ENCODE measurements at places on chromosomes 2 and 18.
A peak's percentile ranks its signal among the peaks of the same experiment; 100 is the strongest.

GRCh38 chr18:48884306-48884705 lies 66.5 kb downstream of the SMAD7 start:
- no peak for DNase-seq

DNA sequence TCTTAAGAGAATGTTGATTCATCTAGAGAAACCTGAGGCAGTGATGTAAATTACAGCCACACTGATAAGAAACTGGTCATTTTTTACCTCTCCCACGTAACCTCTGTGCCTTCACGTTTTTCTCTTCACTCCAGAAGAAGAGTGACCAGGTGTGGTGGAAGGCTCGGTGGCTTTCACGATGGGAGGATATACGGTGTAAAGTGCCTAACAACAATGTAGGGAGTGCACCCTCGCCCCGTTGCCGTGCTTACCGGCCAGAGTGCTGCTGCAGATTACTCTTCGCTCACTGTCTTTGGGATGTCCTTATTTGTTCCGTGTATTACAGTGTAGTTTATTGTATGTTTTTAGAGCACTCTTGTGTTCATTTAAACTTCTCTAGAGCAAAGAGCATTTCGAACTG lies 46.5 kb downstream of the NCK2 start:
- DNase-seq, result no peak

- DNase-seq, result peak; percentile 90
These were observed 37.3 kb upstream of the BMP10 start for GRCh38 chr2:68908392-68908970.

DNA sequence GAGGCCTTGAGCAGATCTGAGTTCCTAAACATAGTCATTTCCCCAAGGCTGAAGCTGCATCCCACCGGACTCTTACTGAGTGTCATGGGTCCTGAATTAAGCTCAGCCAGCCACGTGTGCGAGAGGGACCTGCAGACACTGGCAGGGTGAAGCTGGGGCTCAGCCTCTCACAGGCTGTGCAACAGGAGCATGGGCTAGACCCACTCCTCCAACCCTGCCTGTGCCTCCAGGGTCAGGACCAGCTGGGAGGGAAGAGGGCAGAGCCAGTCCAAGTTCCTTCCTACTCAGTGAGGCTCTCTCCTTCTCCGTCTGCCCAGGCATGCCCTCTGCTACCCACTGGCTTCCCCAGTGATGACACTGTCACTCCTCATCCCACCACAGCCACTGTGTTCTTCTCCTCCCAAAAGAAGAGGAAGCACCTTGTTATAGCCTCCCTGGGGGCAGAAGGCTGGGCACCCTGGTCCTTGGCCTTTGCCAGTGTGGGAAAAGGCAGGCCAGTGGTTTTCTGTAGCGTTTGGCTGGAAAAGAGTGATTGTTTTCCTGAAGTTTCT lies 78.9 kb downstream of the KCNF1 start:
- DNase-seq, result no peak

GRCh38 chr2:163552758-163553157 lies 183.1 kb downstream of the FIGN start:
- no peak for DNase-seq

GRCh38 chr2:219111375-219112061 lies 49.1 kb downstream of the NHEJ1 start:
- DNase-seq, result no peak

GRCh38 chr2:167212014-167212648 lies 323.9 kb downstream of the XIRP2 start:
- peak; percentile 11 for DNase-seq

DNA sequence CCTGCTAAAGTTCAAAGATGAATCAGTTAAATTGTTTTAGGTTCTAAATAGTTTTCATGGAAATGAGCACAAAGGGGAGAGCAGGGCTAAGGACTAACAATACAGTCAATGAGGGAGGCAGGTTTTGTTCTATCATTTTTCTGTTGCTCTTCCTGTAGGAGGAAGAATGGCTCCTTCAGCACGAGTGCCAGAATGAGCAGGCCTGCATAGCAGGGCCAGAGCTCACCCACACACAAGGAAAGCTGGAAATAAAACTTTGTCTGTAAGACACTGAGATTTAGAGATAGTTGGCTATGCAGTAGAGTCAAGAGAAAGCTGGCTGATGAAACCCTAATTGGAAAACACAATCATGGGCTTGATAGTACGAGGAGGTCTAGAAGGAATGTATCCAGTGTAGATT lies 313.3 kb downstream of the MBD2 start:
- DNase-seq, result no peak

DNA sequence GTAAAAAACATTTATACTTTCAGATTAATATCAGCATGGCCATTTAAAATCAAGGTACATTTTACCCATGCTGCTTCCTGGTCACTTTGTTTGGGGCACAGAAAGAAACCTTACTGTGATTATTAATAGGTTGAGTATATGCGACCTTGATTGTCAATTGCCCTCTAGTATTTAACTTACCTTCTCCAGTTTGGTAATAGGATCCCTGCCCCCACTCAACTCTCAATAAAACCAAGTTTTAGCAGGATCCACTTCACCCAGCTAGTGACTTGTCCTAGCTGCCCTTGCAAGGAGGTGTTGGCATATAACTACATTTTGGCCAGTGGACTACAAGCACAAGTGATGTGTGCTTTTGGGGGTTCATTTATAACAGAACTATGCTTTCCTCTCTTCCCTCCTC lies 34.3 kb downstream of the FANCL start:
- DNase-seq, result no peak

DNA sequence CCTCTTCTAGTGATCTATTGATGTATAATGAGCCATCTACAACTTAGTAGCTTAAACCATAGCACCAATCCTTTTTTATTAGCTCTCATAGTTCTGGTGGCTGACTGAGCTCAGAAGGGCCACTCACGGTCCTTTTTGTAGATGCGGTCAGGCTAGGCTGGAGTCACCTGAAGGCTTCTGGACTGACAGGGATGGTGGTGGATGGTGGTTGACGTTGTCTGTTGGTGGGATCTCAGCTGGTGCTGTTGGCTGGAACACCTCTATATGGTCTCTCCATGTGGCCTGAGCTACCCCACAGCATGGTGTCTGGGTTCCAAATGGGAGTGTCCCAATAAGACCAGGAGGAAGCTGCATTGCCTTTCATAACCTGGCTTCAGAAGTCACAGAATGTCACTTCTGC lies 68.0 kb downstream of the BCL2L11 start:
- no peak for DNase-seq

DNA sequence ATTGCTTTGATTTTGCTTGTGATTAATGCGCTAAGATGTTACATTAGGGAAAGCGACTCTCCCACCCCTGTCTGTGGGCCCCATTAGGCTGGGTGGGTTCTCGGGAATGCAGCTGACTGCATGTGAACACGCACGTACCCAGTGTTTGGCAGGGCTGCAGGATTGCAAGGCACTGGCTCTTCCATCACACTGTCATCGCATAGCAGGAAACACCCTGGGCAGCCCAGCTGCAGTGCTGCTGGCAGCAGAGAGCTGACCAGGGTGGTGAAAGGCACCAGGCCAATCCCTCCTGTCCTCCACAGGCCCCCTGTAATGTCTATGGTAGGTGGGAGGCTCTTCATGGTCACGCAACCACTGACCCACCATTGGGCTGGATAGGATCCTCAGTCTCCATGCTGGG lies 34.4 kb upstream of the FZD7 start:
- DNase-seq, result no peak

DNA sequence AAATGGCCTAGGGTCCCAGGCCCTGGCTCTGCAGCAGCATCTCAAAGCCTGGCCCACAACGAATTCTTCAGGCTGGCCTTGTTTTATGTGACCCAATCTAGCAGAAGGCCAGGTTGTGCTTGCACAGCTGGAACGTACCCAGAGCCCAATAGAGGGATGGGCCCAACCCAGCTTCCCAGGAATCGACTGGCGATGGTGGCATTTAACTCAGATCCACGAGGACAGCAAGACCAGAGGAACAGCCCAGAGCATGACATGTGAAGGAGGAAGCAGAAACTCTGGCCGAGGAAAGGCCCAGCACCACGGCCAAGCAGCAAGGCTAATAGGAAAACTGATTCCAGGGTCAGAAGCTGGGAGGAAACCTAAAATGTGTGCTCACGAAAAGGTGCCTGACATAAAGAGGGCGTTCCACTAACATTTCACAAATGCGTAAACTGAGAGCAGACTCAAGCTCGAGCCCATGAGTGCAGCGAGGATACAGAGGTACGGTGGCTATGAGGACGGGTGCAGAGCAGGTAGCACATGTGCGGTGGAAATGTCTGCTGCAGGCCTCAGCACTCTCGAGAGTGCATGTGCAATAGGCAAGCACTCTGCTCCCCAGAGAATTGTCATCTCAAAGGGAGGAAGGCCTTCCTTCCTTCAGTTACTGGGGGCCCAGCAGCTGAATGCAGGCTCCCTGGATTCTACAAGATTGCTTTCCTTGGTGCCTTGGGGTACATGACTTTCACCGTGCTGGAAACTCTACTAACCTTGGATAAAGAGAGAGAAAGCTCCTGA lies 156.9 kb upstream of the GLI2 start:
- no peak for DNase-seq

DNA sequence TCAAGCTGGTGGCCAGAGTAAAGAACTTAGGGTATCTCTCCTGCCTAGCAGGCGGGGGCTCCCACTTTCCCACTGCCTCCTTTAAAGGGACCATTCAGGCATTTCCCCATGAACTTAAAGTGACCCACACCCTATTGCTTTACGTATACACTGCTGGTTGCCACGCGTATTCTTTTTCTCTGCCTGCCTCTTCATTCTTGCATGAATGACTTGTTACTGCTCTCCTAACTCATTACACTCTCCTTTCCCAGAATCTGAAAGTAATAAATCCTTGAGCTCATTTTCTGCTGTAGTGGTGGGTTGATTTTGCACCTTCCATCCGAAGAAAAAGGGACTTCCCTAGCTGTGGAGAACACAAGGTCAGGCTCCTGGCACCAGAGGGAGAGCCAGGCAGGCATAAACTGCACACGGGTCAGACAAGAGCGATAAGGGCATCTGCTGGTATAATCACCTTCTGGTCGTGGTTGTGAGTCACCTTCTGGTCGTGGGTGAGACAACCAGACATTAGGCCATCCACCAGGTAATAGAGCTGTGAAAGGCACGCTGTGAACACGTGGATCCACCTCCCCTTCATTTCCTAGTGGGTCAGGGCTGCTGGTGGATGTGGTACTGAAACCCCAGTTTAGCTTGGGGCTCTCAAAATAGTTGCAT lies 950.3 kb downstream of the SOCS6 start:
- no peak for DNase-seq

GRCh38 chr18:41268271-41268670 lies 686.8 kb upstream of the PIK3C3 start:
- no peak for DNase-seq

DNA sequence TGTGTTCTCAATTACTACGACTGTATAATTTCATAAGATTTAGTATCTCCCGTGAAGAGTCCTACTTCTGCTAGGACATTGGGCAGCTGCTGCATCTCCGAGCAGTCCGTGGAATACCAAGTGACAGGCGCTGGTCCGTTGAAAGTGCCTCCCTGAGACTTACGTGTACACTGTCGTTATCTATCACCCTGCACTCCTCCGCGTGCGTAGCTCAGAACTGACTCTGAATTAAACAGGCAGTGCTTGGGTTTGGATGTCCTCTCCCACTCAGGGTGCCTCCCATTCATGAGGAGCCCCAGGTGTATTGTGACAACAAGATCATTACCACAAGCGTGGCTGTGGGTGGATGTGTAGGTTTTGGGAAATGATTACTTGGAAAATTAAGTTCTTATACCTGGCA lies 148.4 kb downstream of the SH3RF3 start:
- no peak for DNase-seq

- no peak for DNase-seq
These were observed 742.3 kb upstream of the SLC8A1 start for GRCh38 chr2:41194230-41194629.

- DNase-seq, result no peak
These were observed 10.0 kb upstream of the UPP2 start for GRCh38 chr2:158091647-158092046.

GRCh38 chr2:42537493-42537892 lies 30.9 kb upstream of the MTA3 start:
- DNase-seq, result no peak

DNA sequence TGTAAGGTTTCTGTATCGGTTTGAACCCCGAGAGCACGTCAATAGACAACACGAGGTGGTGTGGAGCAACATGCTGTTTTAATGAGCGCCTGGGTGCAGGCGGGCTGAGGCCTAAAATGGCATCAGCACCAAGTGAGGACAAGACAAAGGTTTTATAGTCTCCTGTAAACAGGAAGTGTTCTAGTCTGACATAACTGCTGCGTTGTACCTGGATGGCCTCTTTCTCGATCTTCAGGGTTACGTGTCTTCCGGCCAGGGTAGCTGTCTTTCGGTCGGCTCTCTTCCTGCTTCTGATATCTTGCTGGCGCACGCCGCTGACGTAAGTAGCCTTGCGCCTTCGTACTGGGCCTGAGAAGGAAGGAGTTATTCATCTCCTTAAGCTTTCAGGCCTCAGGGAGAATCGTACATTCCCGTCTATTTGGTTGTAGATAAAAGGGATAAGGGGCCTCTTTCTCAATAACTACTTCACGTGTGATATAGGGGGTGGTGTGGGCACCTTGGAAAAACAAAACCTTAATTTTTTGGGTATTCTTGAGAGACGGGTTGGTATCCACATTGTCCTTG lies 53.5 kb downstream of the KYNU start:
- no peak for DNase-seq

DNA sequence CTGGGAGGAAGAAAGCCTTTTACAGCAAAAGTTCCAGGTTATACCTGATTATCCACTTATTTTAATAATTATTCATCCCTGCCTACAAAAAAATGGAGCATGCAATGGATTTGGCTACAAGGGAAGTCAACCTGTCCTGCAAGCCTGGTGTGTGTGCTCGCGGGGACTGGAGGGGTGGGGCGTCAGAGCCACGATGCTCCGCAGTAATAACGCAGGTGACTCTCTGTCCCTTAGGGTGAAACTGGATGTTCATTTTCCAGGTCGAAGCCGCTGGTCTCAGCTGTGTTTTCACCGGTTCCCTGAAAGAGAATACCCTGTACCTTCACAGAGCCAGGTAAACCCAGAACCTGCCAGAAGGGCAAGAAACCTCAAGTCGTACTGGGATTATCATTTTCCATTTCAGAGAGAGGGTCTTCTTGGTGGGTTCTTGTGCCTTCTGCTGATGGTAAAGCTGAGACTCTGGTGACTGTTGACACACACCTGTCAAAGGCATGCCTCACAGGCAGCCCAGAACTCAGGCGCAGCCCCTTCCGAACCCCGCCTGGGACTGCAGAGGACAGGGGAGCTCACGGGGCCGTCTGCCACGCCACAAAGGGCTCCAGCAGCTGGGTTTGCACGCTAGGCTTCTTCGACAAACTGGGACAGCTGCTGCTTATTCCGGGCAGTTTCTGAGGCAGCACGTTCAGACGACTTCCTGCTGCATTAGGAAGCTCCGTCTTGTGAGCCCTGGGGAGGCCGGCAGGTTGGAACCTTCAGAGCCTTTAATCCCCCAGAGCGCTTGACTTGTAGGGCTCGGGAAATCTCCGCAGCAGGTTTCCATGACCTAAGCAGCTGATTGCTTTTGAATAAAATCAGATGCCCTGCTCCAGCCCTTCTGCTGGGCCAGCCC lies 58.6 kb downstream of the KCNG2 start:
- DNase-seq, result peak; percentile 50

Measured in B cell (primary cell).